ENCODE measurements at places on chromosomes 2 and 18. TPM values are rescaled to one million over a fixed set of nuclear protein-coding genes. Genes with fewer than 3 reads are reported as not detected.
A peak's percentile ranks its signal among the peaks of the same experiment; 100 is the strongest.

GRCh38 chr2:224584111-224584784 lies 915 bp downstream of the CUL3 start:
- no peaks in the 10 kb centered on the region for H3K27me3 ChIP-seq
- H3K27ac ChIP-seq: no peak overlapping the region
- H3K36me3 ChIP-seq: peaks cover 25% of the 10 kb centered on the region
- H3K4me1 ChIP-seq: peaks cover 51% of the 10 kb centered on the region
- H3K4me3 ChIP-seq: peak overlapping the region; percentile 67

- H3K27me3 ChIP-seq: no peaks in the 10 kb centered on the region
- H3K36me3 ChIP-seq: no peaks in the 10 kb centered on the region
- H3K4me1 ChIP-seq: peaks cover 20% of the 10 kb centered on the region
Observed at GRCh38 chr18:26741758-26742157, 123.7 kb downstream of the AQP4 start.

The SERPINB3 gene
- not detected for total RNA-seq

DNA sequence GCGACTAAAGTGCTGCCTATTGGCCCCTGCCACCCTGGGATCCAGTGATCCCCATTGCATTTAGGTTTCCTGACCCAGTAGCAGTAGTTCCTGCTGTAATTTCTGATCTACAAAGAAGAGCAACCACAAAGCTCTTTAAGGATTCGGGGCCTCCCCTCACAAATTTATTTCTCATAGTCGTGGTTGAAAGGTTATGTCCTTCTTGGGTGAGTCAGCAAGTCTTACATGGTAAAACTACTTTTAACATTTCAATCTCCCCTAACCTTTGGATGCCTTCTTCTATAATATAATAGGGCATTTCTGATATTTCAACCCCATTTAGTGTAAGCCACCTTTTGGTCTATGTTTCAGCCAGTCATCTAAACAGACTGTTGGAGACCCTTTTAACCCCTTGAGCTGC lies 14.9 kb downstream of the PIKFYVE start:
- H3K4me3 ChIP-seq: no peak overlapping the region
- no peak for DNase-seq
- H3K4me1 ChIP-seq: no peaks in the 10 kb centered on the region
- no peaks in the 10 kb centered on the region for H3K36me3 ChIP-seq

DNA sequence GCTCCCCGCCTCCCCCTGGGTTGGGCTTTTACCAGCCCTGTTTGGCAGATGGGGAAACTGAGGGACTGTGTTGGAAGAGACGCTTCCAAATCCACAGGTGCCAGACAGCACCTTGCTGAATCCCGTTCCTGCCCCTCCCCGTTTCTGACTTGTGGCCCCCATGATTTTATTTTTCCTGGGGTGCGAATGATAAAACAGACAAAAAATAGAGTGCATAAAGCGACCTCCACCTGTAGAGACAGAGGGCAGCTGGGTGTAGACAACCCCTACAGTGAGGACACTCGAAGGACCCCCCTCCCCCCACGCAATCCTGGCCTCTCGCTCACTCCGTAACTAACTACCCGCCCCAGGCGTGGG lies 2.2 kb upstream of the CTDSP1 start:
- DNase-seq: no peak
- peak overlapping the region; percentile 89 for H3K4me3 ChIP-seq
- no peaks in the 10 kb centered on the region for H3K36me3 ChIP-seq
- H3K4me1 ChIP-seq: peaks cover 22% of the 10 kb centered on the region
- no peaks in the 10 kb centered on the region for H3K27me3 ChIP-seq
- H3K27ac ChIP-seq: peak overlapping the region; percentile 79

The LRRFIP1 gene
- total RNA-seq: 221 TPM

Data from PC-9 (cell line).